ENCODE measurements at places on chromosomes 4 and X.

GRCh38 chr4:125456075-125456474 is 141.3 kb downstream of the FAT4 start:
- DNase-seq = no peak

DNA sequence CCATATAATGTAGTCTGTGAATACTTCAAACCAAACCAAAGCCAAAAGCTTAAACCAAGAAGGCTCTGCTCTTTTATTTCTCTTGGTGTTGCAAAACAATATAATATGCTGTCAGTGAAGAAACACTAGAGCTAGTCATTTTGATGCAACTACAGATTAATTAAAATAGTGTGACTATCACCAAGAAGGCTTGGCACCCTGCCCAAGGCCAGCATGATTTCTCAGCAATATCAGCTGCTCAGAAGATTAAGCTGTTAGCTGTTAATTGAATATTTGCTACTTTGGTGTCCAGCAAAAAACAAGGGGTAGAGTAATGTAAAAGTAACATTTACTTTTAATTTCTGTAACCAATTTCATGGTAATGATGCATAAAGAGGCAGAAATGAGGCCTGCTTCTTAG is 104.9 kb upstream of the PRPS2 start:
- no peak for DNase-seq

GRCh38 chr4:10783351-10783750 is 98.8 kb upstream of the CLNK start:
- no peak for DNase-seq

GRCh38 chrX:142001934-142002333 is 98.2 kb downstream of the MAGEC1 start:
- no peak for DNase-seq

DNA sequence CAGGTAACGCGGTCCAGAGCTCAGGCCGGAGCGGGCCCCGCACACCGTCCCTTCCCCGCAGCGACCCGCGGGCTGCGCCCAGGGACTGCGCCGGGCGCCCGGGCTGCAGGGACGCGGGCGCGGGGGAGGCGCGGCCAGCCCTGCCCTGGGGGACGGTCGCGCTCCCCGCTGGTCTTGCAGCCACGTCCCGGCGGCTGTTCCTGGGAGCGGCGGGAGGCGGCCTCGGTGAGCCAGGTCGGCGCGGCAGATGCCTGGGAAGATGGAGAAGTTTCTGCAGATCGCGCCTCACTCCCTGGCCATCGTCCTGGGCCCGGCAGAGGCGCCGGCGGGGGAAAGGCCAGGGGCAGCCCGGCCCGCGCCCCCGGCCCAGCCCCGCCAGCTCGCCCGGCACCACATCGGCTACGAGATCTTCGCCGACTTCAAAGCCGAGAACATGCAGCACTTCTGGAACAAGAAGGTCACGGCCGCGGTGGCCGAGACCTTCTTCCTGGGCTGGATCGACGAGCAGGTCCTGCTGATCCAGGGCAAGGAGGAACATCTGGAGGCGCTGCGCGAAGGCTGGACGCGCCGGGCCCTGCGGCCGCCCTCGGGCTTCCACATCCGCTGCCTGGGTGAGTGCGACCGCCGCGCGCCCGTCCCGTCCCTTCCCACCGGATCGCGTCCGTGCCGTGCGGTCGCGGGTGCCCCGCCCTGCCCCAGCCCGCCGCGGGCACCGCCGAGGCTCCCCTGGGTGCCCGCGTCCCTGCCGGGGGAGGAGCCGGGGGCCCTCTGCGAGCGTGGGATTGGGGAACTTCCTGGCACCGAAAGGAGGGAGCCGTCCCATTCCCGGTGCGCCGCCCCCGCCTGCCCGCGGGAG is 107.4 kb upstream of the STOX2 start:
- DNase-seq = peak; percentile 84

Measured in islet precursor cell (in vitro differentiated cells).